Fibroblast of skin of back (primary cell): ENCODE measurements at places on chromosomes 11 and 22.

DNA sequence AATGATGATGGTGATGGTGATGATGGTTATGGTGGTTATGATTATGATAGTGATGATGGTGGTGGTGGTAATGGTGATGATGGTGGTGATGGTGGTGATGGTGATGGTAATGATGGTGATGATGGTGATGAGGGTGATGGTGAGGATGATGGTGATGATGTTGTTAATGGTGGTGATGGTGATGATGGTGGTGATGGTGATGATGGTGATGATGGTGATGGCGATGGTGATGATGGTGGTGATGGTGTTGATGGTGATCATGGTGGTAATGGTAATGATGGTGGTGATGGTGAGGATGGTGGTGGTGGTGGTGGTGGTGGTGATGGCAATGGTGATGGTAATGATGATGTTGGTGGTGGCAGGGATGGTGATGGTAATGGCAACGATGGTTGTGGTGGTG lies 1222.5 kb downstream of the BRD1 start:
- DNase-seq: no peak

- no peak for DNase-seq
Observed at GRCh38 chr22:29079218-29079901, 6.5 kb downstream of the KREMEN1 start.

GRCh38 chr22:36682811-36683210 lies 20.7 kb downstream of the CACNG2 start:
- no peak for DNase-seq

DNA sequence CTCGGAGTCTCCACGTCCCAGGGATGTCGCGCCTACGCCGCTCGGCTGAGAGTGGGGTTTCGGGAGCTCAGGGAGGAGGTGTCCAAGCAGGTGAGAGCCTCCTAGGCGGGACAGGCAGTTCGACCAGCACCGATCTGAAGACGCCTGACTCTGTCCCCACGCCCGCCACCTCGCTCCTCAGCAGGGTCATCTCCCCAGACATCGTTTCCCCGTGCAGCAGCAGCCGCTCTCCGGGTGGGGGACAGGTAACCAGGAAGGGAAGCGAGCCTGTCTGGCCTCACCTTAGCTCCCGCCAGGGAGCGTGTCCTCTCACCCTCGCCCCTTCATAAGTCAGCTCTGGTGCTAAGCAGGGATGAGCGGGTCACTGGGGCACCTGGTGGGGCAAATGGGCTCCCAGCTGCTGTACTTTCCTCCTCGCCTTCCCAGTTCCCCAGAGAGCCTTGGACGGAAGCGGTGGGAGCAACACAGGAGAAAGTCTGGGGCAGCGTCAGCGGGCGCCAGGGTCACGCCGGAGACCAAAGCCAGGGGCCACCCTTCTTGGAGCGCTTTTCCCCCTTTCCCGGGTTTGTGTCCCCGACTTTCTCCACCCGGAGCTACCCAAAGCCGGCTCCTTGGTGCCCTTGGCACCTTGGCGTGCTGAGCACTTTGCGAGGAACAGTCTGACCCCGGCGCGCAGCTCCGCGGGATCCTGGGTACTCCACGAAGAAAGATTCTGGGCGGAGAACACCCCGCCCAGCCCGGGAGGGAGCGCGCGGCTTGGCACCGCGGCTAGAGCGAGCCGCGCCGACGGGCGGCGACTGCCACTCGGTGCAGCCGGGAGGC lies 1.6 kb downstream of the SPON1 start:
- DNase-seq: no peak

GRCh38 chr22:33247758-33248157 lies 189.6 kb upstream of the SYN3 start:
- peak; percentile 8 for DNase-seq

DNA sequence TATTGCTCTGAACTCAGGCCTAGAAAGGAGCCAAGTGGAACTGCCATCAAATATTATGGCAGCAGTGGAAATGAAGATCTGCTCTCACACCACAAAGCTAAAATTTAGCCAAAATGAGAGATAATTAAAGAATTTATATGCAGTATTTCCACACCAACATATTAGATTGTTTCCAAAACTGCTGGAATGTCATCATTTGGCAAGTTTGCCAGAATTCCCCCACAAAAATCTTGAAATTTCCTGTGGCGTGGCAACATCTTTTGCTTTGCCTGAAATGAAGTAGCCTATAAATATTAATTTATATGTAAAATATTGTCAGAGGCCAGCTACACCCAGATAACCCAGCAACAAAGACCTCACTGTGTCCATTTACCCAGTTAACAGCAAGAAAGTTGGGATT lies 13.8 kb downstream of the C11orf71 start:
- no peak for DNase-seq

DNA sequence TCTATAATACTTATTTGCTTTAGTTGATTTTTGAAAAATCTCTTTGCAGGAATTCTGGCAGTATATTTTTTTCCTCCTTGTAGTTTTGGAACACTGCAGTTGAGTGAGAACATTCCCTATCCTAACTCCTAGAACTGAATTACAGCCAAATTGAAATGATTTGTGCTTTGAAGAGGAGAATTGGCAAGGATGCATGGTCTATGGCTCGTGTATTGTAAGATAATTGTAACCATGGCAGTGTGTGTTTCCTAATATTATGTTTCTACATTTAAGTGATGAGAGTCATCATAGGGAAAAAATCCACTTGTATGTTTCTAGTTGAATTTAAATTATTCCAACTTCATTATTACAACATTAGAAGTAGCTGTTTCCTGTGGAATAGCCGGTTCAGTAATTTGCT lies 80.9 kb upstream of the MYO18B start:
- no peak for DNase-seq

DNA sequence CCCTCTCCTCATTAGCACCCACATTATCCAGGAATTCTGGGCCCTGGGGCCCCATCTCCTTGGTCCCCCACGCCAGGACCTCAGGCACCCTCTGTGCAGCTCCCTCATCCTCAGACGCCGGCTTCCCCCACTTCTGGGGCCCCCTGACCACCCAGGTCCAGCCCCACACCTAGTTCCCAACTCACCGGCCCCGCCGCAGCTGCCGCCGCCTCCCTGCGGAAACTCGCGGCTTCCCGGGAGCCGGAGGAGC lies at the start of gene PCSK7:
Gene PCSK7 (minus strand): TSS at position 232 of the 250 bp plus-strand sequence. CDS start 2,229 bp downstream, outside the sequence.
- no peak for DNase-seq

DNA sequence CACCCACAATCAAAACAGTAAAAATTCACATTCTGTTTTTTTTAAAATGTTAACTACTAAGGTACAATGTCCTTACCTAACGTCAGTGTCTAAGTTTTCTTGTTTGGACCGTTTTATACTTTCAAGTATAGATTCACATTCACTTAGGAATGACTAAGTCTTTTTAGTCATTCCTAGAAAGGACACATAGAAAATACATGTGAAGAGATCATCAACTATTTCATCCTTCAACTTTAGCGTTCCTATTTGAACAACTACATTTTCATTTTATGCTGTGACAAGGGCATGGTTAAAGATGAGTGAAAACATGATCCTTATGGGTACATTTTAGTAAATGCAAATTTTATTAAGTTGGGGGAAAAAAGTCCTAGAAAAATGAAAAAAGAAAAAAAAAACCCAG lies 62.8 kb downstream of the DDX10 start:
- no peak for DNase-seq

DNA sequence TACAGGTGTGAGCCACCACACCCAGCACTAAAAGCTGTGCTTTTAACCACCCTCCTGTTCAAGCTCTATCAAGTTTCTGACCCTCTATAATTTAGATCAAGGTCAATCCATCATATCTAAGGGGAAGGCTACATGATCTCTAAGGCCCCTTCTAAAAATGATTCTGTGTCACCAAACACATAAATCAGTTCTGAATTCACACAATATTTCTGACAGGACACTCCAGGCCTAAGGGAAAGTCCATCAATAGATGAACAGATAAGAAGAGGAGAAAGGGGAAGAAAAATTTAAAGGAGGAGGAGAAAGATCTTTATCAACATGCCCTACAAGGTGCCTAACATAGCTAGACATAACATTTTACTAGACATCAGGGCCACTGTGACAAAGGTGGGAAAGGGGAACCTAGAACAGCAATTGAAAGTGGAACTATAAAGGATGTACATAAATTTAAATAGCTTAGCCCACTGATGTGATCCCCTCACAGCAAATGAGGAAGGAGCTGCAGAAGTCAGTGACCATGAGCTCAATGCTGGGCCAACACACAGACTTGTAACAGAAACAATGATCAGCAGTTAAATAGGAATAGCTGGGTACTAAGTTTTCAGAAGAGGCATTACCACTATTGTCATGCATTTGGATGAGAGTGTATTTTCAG lies 4.7 kb downstream of the PRCP start:
- no peak for DNase-seq

- no peak for DNase-seq
Observed at GRCh38 chr11:92915551-92915950, 53.9 kb upstream of the MTNR1B start.

DNA sequence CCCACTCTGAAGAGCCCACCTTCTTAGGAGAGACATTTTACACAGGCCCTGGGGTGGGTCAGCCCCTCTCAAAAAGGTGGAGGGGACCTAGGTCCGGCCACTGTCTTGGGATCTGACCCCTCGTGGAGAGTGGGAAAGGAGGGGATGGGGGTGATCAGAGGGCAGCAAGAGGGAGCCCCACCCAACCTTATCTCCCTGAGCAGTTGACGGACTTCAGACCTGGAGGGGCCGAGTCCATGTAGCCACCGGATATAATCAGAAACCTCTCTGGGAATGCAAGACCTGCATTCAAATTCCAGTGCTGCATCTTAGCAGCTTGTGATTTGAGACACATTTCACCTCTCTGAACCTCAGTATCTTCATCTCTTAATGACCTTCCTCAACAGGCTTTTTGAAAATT lies 44.0 kb downstream of the TP53I11 start:
- no peak for DNase-seq

DNA sequence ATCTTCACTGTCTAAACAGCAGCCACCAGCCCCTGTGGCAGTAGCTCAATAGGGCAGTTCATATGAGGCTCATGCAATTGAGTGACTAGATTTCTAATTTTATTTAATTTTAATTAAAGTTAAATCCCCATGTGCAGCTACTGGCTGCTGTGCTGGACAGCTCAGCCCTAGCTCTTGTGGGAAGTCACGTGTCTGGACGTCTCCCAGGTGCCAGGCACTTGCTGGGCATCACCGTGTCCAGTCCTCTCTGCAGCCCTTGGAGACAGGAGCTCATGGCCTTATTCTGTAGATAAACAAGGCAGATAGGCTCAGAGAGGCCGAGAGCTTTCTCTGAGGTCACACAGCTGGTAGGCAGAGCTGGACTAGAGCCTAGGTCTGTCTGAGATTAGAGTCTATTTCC lies 95.0 kb downstream of the ARHGAP8 start:
- no peak for DNase-seq

GRCh38 chr11:99229544-99229943 lies 208.8 kb downstream of the CNTN5 start:
- no peak for DNase-seq

- DNase-seq: no peak
Observed at GRCh38 chr11:72745925-72746550, 6.2 kb downstream of the ARAP1 start.

DNA sequence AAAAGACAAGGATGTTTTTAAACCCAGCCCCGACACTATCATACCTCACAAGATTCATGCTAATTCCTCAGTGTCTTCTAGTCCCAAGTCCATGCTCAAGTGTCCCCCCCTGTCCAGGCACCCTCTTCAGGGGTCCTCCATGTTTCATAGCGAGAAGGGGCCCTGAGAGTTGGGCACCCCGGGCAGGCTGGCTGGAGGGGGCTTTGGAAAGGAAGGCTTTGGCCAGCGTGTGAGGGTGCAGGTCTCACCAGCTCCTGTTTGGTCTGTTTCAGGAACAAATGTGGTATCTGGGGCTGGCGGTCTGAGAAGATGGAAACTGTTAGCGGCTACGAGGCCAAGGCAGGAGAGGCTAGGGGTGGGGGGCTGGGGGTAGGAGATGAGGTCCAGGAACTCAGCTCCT lies 4.5 kb upstream of the SSH3 start:
- DNase-seq: no peak
